ENCODE measurements at places on chromosomes 3 and 15.

- DNase-seq = no peak
These were observed 52.2 kb downstream of the GPR160 start for GRCh38 chr3:170089862-170090600.

GRCh38 chr15:88487796-88488523 lies 20.5 kb downstream of the MRPS11 start:
- DNase-seq = no peak

DNA sequence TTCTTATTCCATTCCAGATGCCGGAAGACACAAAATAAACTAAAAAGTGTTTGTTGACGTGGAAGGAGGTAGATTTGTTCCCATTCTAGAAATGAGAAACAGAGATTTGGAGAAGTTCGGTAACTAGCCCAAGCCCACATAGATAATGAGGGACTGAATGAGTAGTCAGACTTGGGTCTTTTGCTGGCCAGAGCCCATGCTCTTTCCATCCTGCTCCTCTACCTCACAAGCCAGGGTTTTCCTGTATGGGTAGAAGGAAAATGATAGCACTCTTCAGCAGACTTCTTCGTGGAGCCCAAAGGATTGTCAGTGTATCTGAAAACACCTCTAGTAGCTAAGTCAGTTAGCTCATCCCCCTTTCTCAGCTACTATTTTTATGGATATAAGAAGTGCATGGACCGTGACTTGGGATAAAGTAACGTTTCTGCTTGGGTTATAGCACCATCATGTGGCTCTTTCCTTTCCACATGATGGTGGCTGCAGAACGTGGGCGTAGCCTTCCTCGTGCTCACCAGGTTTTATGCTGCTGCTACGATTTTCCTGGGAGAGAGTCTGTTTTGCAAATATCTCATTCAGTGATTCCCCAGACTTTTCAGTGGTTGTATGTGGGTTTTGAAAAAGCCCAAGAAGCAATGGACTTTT lies 84.6 kb downstream of the DGKG start:
- no peak for DNase-seq

- DNase-seq = no peak
These were observed 120.1 kb upstream of the SPATA12 start for GRCh38 chr3:56940321-56940720.

DNA sequence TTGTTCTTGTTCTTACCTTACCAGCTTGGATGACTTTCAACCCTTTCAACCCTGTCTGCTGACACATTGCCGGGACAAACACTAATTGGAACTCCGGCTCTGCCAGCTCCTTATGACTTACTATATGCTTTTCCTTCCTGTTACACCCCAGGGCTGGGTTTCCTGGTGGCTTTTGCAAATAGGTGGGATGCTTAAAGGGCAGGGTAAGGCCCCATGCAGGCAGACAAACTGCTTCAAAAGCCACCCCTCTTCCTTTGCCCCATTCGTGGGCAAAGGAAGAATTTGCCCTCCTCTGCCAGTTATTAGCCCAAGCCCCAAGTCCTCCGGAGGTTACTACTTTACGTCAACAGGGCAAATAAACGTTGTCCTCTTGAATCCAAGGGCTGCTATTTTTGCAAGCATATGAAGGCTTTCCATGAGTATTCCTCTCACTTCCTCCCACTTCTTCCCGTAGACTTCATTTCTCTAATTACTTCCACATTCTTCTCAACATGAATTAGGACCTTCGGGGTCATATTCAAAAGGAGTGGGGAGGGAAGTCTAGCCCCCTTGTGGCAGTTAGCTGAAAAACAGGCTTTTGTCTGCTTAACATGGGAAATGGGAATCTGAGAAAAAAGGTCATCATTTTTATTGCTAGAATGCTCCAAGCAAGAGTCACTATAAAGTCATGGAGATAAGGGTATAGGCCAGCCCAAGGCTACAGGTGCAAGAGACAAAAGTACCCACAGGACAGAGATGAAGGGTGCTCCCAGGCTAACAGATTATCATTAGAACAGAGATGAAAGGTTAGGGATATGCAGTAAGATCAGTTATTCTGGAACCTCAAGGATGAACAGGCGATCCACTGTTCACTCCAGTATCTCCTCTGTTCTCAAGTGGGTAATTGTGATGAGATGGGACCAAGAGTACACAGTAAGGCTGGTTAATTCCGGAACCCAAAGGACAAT lies 56.3 kb upstream of the FSTL1 start:
- DNase-seq = no peak
